ENCODE measurements at places on chromosomes 16 and 17.

DNA sequence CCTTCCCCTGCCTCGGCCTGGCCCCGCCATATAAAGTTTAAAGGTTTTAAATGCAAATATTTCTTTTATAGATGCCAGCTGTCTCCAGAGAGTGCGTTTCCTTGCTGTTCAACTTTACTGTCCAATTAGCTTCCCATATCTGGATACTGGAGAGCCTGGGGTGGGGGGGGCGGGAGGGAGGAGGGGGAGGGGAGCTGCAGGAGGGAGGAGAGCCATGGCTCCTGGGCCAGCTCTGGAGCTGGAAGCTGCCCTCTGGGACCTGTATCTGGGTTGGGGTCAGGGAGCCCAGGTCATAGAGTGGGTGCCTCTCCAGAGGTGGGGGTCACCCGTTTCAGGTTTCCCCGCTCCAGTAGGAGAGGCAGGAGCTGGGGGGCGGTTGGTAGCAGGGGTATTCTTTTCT is 6.2 kb upstream of the GSE1 start:
- no peak for DNase-seq

DNA sequence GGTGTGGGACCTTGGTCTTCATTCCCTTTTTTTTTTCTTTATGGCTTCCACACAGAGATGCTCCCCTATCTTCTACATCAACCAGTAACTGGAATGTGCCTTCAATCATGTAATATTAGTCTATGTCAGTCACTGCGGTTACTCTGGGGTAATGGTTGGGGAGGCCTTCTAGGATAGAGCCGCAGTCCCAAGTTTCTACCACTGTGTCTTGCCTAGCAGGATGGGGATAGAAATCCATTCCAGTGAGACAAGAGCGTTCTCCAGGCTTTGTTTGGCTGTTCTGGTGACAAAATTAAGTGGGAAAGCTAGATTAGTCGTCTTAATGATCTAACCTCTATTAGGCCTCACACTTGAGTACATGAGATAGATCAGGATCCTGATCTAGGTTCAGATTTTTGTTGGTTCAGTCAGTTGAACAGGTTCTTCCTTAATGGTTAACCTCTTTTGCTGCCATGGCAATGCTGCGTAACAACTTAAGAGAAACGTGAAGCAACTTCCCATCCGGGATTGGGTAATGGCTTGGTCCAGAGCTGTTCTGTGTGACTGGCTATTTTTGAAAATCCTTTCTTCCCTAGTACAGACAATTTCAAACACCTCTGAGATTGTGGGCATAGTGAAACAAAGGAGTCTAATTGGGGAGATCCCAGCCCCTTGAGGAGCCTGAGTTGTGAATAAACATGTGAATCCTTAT is 8.7 kb downstream of the MSL1 start:
- DNase-seq: no peak

GRCh38 chr16:4386951-4387565 is 15.4 kb downstream of the VASN start:
- DNase-seq: no peak

DNA sequence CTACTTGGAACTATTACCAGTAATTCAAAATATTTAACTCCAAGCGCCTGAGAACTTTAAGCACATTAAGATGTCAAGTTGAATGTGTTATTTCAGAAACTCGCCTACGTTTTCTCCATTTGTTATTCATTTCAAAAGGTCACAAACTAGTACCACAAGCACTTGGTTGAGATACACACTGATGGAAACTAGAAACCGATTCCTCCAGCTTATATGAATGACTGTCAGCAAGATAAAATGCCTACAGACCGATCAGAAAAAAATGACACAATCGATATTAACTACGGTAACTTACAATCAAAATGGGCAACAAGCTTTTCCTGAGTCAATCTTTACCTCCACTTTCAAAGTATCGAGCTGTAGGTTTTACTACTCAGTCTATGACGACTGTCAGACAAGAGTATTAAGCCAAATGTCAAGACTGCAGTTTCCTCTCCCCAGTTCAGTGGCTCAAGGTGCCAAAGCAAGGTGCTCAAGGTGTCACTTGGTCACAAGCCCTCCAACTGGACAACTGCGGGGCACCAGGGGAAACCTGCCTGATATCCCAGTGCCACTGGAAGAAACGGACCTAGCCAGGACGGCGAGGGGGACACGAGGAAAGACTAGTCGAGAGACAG is 678 bp downstream of the SRP68 start:
- DNase-seq: no peak

GRCh38 chr17:66906321-66907278 is 57.9 kb upstream of the CACNG4 start:
- DNase-seq: peak; percentile 65

DNA sequence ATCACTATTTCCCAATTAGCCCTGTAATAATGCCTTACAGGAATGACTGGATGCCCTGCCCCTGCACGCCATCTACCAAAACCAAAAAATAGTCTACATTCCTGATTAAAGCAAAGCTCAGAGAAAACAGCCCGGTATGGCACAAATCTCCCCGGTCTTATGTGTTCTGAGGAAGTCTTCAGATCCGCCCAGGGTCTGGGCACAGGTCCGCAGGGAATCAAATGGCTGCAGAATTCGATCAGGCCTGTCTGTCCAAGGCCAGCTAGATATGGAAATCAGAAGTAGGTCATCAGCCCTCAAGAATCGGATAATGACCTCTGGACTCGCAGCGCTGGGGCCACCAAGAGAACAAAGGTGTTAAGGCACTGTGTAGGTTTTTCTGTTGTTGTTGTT is 171.0 kb downstream of the ZFHX3 start:
- DNase-seq: no peak

DNA sequence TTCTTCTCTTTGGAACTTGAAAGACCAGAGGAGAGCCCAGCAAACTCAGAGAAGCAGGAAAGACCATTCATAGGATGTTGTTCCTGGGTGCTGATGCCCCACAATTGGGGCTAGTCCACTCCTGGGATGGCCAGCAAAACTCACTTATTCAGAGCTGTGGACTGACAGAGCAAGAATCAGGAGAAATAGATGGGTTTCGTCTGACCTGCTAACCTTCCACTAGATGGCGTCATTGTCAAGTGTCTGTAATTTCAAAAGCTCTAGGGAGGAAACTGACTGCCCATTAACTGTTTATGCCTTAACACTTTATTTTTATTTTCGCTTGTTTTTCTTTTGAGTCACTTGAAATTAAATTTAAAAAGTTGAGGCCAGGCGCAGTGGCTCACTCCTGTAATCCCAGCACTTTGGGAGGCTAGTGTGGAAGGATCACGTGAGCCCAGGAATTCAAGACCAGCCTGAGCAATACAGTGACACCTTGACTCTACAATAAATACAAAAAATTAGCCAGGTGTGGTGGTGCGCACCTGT is 28.7 kb upstream of the MILR1 start:
- DNase-seq: no peak

DNA sequence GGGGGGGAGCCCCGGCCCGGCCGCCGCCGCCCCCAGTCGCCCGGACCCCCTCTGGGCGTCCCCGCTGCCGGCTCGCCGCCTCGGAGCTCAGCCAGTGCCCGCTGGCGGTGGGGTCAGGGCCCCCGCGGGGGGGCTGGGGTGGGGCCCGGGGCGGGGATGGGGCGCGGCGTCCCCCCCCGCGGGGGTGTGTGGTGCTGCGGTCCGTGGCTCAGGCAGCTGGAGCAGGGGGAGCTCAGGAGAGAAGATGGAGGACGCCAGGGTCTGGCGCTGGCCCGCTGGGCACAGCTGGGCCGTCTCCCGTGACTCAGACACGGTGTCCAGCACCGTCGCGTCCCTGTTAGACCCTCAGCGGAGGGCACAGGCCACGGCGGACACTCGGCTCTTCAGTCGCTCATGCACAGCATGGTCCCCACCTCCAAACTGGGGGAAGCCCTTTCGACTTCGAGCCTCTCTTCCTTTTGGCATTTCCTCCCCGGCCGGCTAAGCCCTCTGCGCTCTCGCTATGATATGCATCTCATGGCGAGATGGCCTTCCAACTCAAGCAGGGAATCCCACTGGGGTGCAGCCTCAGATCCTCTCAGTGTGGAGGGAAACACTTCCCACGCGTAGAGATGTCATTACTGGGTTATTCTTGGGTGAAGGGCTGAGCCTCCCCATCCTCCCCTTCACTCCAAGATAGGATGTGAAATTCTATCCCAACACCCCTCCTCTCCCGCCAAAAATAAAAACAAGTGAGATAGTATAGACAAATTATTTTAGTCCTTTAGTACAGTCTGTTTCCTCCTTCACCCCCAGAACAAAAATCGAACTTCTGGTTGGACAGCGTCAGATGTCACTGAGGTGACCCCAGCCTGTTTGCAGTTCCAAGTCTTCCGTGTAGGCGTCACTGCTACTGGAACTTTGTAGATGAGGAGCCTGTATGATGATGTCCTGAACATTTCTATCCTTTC is 522 bp upstream of the VEZF1 start:
- peak; percentile 20 for DNase-seq

- no peak for DNase-seq
These were observed 1.2 kb upstream of the NFATC3 start for GRCh38 chr16:68083861-68084503.

DNA sequence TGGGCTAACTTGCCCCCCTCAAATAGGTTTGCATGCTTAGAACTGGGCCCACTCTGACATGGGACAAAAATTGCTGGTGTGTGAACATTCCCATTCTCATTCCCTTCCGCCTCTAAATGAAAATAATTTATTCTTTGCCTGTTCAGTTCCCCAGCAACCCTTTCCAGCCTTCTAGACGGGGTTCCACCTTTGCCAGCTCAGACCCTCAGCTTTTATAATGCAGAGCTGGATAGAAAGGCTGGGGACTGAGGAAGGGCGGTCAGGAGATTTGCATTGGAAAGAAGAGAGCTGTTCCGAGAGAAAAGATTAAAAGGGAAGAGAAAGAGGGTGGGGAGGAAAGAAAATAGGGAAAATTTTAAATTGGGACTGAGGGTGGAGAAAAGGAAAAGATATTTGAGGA is 151.1 kb upstream of the WSCD1 start:
- DNase-seq: no peak

- peak; percentile 25 for DNase-seq
These were observed 852 bp upstream of the HELZ start for GRCh38 chr17:67245694-67246402.

- no peak for DNase-seq
These were observed 118.4 kb downstream of the COPRS start for GRCh38 chr17:31740611-31741082.

GRCh38 chr17:67765623-67766022 is 47.9 kb downstream of the NOL11 start:
- no peak for DNase-seq

GRCh38 chr16:1613211-1613622 is 1.1 kb downstream of the CRAMP1 start:
- DNase-seq: no peak

GRCh38 chr17:77508047-77508715 is 367.4 kb downstream of the SEC14L1 start:
- DNase-seq: no peak

- DNase-seq: no peak
These were observed 1.1 kb downstream of the LRRC36 start for GRCh38 chr16:67327743-67328142.

DNA sequence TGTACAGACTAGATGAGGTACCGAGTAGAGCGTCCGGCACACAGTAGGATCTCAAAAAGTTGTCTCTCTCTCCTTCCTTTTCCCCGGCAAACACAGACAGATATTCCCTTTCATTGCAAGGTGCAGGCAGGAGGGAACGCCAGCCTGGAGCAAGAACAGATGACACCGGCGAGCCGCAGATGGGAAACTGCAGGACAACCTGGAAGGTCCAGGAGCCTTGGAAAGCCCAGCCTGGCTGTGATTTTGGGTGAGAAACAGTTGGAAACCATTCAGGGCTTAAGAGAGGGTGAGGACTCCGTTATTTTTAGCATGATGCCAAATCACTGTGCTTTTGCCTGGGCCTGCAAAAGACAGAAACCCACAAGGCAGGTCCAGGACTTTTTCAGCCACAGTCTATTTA is 7.3 kb downstream of the CDH11 start:
- DNase-seq: no peak

DNA sequence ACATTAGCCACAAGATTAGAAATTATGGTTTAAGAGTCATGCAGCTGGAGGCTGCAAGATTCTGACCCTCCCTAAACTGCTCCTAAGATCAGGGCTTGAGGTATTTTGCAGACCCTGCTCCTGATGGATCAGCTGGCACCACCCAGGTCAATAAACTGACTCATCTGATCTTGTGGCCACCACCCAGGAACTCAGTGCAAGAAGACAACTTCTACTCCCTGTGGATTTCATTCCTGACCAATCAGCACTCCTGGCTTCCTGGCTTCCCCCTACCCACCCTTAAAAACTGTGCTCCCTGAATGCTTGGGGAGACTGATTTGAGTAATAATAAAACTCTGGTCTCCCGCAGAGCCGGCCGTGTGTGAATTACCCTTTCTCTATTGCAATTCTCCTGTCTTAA is 25.0 kb upstream of the MILR1 start:
- no peak for DNase-seq

DNA sequence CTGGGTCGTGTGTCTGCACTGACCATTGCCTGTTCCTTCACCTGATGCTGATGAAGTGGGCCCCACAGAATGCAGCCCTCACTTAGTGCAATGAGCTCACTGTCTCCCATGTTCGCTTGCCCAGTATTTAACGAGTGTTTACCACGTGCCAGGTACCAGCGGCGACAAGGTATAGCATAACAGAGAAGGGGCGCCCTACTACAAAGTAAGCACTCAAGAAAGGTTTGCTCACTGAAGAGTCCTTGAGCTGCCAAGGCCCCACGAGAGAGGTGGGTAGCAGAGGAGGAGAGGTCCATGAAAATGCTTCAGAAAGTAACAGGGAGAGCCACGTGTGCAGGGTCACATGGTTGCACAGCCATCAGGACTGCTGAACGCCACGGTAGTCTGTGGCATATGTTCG is 230.0 kb downstream of the NTN1 start:
- DNase-seq: no peak

DNA sequence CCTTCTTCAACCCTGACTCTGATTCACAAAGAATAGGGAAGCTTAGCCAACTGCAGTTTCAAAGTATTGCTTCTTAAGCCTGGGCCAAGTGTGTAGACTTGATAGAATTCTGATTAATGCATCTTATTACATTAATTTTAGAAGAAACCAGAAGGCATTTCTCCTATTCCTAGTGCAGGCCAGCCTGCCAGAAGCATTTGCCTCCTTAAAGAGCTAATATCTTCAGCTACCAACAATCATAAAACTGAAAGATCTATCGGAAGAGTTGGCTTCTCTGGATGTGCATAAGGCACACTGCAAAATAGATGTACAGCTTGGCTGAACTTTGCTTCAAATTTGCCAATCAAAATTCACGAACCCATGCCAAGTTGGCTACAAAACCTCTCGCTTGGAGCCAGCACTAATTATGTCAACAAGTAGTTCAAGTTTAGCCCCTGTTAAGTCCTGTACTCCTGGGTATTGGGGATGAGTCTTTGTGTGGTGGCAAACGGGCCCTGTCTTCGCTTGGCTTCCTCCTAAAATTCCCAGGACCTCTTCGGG is 717.8 kb downstream of the WWOX start:
- DNase-seq: no peak

GRCh38 chr17:17724307-17725010 is 43.2 kb downstream of the RAI1 start:
- DNase-seq: no peak

GRCh38 chr16:75147968-75148310 is 385 bp upstream of the ZFP1 start:
- DNase-seq: no peak

- DNase-seq: no peak
These were observed 19.1 kb upstream of the RASD1 start for GRCh38 chr17:17514993-17515933.
